Hippocampal formation (tissue), 2 donors: ENCODE measurements at places on chromosomes 7 and 10.

GRCh38 chr7:14260011-14260410, 270.5 kb upstream of the ETV1 start:
- DNase-seq = no peak

- DNase-seq = no peak
Measured at GRCh38 chr10:132106431-132106830, 40.7 kb downstream of the JAKMIP3 start.

DNA sequence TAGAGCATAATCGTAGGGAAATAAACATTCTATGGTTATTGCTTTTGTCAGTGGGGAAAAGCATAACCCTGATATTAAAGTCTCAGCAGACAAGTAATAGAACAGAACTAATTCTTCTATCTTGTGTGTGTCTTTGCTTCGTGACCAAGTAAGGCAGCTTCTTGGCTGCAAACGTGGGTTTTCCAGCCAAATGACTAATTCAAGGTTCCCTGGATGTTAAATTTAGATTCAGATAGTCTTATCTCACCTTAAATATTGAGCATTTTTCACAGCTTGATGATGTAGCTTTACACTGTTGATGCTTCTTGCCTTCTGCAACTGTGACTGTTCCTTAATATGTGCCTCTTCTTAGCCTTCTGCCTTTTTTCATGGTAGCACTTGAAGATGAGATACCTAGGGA, 113.0 kb downstream of the EXOC4 start:
- DNase-seq = no peak

DNA sequence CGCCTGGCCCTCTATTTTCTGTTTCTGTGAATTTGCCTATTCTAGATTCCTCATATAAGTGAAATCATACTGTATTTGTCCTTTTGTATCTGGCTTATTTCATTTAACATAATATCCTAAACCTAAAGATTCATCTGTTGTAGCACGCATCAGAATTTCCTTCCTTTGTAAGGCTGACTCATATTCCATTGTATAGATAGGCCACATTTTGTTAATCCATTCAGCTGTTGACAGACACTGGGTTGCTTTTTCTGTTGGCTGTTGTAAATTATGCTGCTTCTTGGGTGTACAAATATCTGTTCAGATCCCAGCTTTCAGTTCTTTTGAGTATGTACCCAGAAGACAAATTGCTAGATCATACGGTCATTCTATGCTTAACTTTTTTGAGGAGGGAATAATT, 28.8 kb upstream of the CUL1 start:
- DNase-seq = no peak

- no peak for DNase-seq
Measured at GRCh38 chr7:24869572-24869971, 110.4 kb downstream of the OSBPL3 start.

- no peak for DNase-seq
Measured at GRCh38 chr7:47280114-47280513, 301.8 kb downstream of the TNS3 start.

- DNase-seq = no peak
Measured at GRCh38 chr10:129259128-129259815, 207.8 kb upstream of the MGMT start.

GRCh38 chr10:132884691-132885271, 57.6 kb downstream of the CFAP46 start:
- no peak for DNase-seq

DNA sequence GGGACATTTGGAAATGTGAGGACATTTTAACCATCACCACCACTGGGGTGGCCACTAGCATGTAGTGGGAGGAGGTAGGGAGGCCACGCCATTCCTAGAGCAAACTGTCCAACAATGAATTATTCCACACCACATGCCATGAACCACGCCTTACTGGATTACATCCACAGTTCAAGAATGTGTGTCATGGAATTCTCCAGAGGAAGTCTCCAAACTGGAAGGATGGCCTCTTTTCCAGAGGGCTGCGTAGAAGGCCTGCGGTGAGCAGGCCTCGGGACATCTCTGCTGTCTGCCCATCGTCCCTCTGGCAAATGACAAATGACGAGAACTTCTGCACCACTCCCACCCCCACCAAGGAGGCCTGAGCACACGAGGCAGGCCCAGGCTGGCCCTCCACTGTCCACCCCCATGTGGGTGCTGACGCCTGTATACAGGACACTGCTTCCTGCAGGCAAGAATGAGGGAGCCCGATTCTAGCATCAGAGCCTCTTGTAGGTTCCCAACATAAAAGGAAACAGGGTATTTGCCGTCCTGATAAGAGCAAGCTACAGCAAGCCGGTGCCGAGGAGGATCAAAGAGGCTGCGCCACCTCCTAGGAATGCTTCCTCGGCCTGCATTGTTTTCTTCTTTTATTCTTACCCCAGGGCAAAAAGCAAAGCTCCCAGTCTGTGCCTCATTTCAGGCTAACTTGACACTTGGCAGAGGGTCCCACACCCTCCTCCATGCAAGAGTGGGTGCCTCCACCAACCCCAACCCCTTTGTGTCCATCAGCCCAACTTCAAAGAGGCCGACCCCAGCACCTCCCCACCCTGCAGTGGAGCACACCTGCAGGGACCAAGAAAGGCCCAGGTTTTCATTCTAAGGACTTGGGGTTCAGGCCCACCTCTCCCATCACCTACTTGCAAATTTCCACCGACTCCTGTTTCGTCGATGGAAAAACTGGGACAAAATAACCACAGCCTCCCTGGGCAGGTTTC, 23.9 kb downstream of the TNS3 start:
- DNase-seq = no peak

GRCh38 chr10:79266084-79266483, 81.2 kb upstream of the PPIF start:
- DNase-seq = no peak

GRCh38 chr10:112091703-112092102, 91.9 kb downstream of the GPAM start:
- DNase-seq = no peak

- DNase-seq = no peak
Measured at GRCh38 chr7:15396210-15397158, 165.3 kb downstream of the AGMO start.

- no peak for DNase-seq
Measured at GRCh38 chr7:39921506-39922175, 28.4 kb upstream of the CDK13 start.

DNA sequence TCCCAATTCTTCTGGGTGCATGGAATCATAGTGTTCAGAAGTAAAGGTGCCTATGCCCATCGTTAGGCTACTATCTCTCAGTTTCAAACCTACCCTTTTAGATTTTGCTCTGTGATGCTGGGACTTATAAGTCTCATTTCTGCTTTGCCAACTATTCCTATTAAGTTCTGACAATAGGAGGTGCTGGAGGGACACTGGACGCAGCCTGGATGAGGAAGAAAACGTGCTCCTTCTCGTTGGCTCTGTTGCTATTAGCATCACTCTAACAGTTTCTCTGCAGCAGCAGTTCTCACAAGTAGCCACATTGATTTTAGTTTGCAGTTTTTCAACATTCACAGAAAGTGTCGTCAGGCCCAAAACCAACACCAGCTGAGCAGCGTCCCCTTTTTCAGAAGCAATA, 72.4 kb downstream of the ABCC2 start:
- peak; percentile 30 for DNase-seq

GRCh38 chr10:62772186-62772974, 32.1 kb upstream of the ADO start:
- DNase-seq = no peak

DNA sequence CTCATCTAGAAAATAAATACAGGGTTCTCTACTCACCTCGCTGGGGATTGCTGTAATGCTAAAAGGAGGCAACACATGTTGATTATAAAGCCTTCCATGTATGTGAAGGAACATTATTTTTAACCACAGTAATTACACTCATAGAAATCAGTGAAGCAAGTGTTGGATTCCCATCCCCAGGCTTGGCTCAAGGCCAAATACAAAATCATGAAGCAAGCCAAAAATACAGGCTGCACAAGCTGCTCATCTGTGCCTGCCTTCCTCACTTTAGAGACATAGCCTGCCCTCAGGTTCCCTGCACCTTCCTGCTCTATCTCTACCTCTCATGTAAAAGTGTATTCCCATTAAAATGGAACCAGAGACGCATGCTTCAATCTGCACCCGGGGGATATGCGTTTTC, 1077.1 kb upstream of the C7orf33 start:
- no peak for DNase-seq

DNA sequence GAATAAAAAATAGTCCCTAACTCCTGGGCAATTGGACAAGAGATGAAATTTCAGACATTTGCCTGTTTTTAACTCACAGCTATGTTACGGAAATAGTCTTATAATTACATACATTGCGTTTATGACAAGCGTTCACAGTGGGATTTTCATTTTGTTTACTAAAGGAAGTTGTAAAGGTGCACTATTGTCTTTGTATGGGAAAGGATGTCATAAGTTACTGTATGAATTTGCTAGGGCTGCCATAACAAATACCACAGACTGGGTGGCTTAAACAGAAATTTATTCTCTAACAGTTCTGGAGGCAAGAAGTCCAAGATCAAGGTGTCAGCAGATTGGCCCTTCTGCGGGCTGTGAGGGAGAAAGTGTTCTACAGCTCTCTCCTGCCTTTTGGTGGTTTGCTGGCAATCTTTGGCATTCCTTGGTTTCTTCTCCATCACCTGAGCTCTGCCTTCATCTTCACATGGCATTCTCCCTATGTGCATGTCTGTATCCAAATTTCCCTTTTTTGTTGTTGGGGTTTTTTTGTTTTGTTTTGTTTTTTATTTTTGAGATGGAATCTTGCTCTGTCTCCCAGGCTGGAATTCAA, 5.6 kb downstream of the NFE2L3 start:
- no peak for DNase-seq

GRCh38 chr10:51675088-51675487, 24.3 kb downstream of the CSTF2T start:
- no peak for DNase-seq

DNA sequence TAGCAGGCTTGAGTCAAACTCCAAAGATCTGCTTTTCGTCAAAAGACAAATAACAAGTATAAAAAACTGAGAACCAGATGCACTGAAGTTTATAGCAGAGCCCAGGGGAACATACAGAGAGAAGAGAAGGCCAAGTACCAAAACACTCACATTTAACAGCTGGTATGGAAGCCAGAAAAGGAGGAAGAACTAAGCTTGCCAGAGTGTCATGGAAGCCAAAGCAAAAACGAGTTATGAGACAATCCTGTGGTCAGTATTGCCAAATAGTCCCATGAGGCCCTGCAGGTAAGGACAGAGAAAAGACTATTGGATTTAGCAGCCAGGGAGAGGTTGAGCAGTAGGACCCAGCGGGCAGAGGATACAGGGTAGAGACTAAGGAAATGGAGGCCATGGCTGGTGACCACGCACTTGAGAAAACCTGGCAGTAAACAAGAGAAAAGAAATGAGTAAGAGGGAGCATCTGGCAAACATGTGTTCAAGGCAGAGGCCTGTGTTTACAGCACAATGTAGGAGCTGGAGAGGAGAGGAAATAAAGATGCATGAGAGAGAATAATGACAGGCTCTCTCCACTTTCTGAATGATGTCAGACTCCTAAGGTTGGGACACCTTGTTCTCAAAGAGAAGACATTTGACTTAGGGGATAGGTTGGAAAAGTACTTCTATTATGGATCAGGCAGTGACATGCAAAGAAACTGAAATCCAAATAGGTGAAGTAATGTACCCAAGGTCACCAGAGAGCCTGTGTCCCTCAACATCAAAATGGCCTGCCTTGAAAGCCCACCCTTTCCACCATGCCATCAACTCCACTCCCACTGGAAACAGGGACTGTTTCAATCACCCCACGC, 9.1 kb downstream of the CREB3L2 start:
- no peak for DNase-seq

GRCh38 chr10:69533658-69534057, 39.6 kb downstream of the NEUROG3 start:
- no peak for DNase-seq

GRCh38 chr7:13988065-13988464, 1.4 kb downstream of the ETV1 start:
- DNase-seq = no peak

DNA sequence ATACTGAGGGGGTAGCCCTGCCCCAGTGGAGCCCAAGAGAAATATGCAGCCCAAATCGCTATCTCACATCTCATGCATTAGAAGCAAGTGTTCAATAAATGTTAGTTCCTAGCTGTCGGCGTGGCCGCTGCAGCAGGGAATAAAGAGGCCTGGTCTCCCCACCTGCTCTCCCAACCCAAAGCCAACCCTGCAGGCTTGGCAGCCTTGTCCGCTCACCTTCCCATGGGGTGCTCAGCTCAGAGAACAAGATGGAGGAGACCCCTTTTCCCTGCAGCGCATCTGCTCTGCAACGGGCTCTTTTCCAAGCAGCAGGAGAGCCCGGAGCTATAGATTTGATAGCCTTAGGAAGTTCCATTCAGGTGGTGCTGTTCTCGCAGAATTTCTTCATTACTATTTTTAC, 12.0 kb upstream of the DOCK1 start:
- DNase-seq = no peak

DNA sequence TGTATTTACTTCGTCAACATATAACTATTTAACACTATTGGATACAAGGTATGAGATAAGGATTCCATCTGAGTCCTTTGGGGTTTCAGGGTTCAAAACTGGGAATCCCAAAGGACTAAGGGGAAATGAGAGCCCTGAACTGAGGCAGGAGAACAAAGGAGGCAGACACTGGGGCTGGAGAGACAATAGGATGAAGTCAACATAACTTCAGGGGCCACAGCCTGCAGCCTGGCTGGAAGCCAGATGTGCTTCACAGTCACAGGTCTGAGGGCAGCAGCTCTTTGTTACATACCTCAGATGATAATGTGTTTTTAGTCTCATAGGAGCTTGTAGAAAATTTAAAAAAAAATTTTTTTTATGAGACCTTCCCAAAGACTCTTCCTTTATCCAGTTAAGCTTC, 73.3 kb downstream of the NRF1 start:
- no peak for DNase-seq

GRCh38 chr10:3208481-3209406, 36.2 kb upstream of the PITRM1 start:
- no peak for DNase-seq

DNA sequence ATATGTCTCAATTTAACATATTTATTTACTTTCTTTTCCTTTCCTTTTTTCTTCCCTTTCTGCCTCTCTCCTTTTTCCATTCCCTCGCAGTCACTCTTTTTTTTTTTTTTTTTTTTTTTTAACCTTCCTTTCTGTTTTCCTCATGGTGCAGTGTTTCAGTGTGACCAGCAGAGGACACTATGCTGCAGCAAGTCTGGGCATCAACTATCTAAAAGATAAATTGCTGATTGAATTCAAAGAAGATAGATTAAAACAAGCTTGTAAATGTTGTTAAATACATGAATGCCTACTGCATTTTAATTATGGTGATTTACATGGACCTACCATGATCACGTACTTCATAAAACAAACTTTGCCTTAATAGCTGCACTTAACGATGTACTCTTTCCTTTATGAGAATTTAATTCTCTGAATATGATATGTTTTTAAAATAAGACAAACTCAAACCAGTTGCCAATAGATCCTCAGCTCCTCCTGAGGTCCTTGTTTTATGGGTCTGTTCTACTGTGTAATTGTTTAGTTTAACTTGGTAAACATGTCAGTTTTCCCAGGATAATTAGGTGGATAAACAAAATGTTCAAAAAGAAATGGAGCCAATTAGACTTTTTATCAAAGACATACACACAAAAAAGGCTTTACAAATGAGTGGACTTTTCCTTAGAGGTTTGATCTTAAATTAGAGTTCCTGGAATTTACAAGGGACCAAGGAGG, 101.0 kb upstream of the AGR3 start:
- DNase-seq = peak; percentile 63

- no peak for DNase-seq
Measured at GRCh38 chr10:102620138-102620590, 24.1 kb upstream of the TRIM8 start.

- no peak for DNase-seq
Measured at GRCh38 chr7:151018421-151019129, 5.7 kb downstream of the ATG9B start.

- DNase-seq = no peak
Measured at GRCh38 chr7:28070297-28071055, 110.1 kb downstream of the JAZF1 start.

GRCh38 chr10:118107040-118107439, 60.3 kb upstream of the RAB11FIP2 start:
- no peak for DNase-seq
